SHP77 treated with DMSO at 0.1 percent for 48 hours (cell line): ENCODE measurements at places on chromosomes 6 and 20.

DNA sequence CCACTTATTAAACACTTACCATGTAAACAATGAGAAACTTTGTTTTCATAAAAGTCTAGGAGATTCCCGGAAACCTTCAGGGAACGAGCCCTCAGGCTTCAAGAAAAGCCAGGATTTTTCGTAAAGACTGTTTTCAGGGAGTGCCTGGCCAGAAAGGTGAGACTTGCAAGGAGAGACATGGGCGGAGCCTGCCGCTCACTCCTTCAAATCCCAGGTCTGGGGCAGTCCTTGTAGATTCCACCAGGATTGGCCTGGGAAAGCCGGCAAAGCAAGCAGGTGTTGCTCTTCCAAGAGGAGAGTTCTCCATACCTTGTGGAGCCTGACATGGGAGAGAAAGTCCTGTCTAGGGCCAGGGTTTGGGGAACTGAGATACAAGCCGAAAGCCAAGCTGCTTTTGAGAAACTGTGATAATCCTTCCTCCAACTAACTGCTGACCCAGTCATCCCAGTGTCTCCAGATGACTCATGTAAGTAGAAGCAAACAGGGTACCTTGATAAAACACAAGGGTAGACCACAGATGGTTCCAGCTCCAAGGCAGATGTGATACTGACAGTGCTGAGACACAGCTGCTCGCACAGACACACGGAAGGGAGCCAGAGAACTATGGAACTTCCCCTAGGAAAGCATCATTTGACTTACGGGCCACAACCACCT lies 69.4 kb upstream of the NAA20 start:
- no peak for DNase-seq

GRCh38 chr6:115133790-115134189 lies 791.0 kb upstream of the HS3ST5 start:
- no peak for DNase-seq

DNA sequence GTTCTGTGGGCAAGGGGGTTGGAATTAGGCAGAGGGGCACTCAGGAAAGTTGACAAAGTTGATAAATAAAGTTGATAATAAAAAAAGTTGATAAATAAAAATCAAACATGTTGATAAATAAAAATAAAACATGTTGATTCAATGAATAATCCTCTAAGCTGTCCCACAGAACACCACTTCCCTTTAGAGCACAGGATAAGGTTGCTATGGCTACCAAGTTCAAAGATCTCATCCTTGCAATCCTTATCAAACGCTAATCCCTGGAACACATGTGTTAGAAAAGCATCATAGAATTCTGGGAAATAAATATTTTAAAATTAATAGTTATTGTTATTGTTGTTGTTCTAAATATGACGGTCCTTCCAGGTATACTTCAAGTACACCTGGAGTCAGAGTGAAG lies 33.9 kb downstream of the MBOAT1 start:
- no peak for DNase-seq

- DNase-seq, result peak; percentile 54
Observed at GRCh38 chr6:133891149-133891926, 2.4 kb downstream of the TCF21 start.

GRCh38 chr6:166031275-166031674 lies 136.4 kb downstream of the TBXT start:
- no peak for DNase-seq

GRCh38 chr6:79954849-79955248 lies 7.5 kb upstream of the ELOVL4 start:
- DNase-seq, result no peak

DNA sequence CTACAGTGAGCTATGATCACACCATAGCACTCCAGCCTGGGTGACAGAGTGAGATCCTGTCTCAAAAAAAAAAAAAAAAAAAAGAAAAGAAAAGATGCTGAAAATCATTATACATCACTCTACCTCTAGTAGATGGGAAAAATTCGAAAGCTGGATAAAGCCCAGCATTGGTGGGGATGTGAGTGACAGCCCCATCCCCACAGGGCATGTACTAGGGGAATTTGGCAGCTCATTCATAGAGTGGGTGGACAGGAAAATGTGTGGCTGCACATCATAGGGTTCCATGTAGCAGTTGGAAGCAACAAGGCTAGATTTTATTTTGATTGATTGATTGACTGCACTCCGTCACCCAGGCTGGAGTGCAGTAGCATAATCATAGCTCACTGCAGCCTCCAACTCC lies 42.0 kb downstream of the MRPL14 start:
- no peak for DNase-seq
